ENCODE measurements at places on chromosomes 6 and 20.

- DNase-seq, result no peak
Measured at GRCh38 chr6:109925075-109925474, 53.0 kb upstream of the GPR6 start.

- no peak for DNase-seq
Measured at GRCh38 chr20:61500791-61501321, 248.8 kb downstream of the CDH4 start.

- no peak for DNase-seq
Measured at GRCh38 chr6:36320475-36320874, 16.2 kb downstream of the BNIP5 start.

DNA sequence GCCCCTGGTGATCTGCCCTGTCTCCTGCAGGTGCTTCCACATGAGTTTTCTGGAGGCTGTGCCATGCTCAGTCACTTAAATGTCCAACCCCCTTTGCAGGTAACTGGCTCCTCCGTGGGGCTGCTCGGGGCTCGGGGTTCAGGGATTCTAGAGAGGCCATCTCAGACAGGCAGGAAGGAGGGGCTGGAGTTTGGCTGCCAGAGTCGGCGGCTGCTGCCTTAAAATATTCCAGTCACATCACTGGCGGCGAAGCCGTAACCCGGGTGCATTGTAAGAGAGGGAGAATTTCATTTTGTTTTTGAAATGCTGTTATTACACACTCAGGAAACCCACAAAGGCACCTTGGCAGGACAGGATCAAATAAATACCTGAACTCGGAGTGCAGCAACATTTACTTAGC, 212.9 kb upstream of the PMEPA1 start:
- no peak for DNase-seq

- no peak for DNase-seq
Measured at GRCh38 chr6:62711750-62712149, 425.7 kb upstream of the KHDRBS2 start.

DNA sequence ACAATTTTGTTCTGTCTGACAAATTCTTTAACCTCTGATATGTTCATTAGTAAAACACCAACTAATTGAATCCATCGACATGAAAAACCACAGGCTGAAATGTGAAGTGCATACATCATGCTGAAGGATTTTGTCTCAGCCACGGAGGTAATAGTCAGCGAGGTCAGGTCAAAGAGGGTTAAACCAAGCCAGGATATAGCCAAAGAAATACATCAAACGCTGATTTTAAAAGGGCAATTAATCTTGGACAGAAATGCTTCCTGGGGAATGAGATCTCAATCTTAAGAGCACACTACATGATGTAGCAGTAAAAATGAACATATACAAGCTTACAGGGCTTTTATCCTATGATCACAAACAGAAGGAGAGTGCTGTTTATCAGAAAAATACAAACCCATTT, 106.7 kb downstream of the PRDM1 start:
- DNase-seq, result no peak

GRCh38 chr6:37626915-37627314, 70.8 kb downstream of the MDGA1 start:
- DNase-seq, result no peak

DNA sequence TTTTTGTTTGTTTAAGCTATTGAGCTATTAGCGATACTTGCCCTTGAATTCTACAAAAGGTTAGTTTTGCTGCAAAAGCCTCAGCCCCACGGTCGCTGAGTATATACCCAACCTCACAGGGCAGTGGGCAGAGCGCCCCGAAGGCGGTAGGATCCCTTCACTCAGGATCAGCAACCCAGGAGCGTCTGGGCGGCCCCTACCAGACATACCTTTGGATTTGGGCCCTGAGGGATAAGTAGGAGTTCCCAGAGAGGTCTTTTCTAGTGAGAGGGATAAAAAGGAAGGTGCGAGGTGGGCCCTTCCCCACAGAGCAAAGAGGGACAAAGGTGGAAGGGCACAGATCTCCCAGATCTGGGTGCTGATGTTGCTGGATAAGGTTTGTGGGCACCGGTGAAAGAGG, 6.1 kb downstream of the SASH1 start:
- no peak for DNase-seq

DNA sequence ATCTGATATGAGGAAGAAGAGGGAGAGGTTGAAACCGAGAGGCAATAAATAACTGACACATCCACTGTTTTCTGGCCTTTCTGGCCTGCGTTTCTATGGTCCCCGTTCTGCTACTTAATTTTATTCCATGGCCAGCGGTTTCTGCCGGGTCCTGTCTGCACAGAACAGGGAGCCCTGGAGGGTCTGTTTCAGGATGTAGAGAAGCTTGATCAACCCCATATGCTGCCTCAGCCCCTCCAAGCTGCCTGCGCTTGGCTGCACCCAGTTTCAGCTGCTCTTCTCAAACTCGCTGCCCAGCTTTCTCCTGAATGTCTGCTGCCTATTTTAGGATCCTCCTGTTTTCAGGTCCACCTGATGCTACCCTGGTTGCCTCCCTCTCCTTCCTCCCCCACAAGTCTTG, 18.5 kb upstream of the PACSIN1 start:
- DNase-seq, result no peak

DNA sequence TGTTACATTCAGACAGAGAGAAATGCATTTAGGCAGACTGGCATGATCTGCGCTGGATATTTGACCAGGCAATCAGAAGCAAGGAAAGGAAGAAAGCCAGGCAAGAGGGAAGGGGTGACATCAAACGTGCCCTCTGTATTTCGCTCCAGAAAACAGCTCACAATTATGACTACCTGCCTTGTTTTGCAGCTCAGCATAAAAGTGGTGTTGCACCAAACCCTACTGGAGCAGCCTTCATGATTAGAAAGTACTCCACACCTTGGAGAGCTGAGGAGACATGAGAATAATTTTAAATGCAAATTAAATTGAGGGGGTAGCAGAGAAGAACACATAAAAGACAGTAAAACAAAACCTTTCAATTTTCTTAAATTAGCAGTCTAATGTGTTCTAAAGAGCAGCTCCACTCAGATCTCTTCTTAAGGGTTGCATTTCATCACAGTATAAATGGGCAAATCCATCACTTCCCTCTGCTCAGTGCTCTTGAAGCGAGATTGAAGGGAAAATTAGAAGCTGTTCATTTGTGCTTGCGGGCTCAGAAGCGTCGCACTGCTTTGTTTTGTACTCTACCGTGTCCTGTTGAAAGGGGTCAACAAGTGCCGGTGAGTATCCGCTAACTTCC, at the start of gene PHACTR1:
TSS of gene PHACTR1 (plus strand) at position 470 of the 619 bp plus-strand sequence.
- no peak for DNase-seq

Measured in CD4-positive, alpha-beta T cell treated with Interleukin-15 for 4 hours (primary cell).